ENCODE measurements at places on chromosomes 11 and 22. TPM values are rescaled to one million over a fixed set of nuclear protein-coding genes. Genes with fewer than 3 reads are reported as not detected.

- peaks cover 23% of the 10 kb centered on the region for H3K36me3 ChIP-seq
- no peaks in the 10 kb centered on the region for H3K27me3 ChIP-seq
- no peak for DNase-seq
- H3K4me1 ChIP-seq = no peaks in the 10 kb centered on the region
- no peak overlapping the region for H3K4me3 ChIP-seq
- H3K27ac ChIP-seq = no peak overlapping the region
Observed at GRCh38 chr11:34996958-34997357, 80.5 kb downstream of the PDHX start.

IGF2 gene
- total RNA-seq = 63.1 TPM

C11orf91 gene
- total RNA-seq = not detected

- H3K4me3 ChIP-seq = no peak within 1 kb of the TSS
- no peak within 1 kb of the TSS for H3K27ac ChIP-seq
- no peaks in the 10 kb centered on the region for H3K27me3 ChIP-seq
Observed at GRCh38 chr11:47448566-47449427, at the start of gene RAPSN. Gene RAPSN, minus strand, starts transcription at chr11:47449136. Its CDS starts 172 bp downstream, at chr11:47448964.

- no peak overlapping the region for H3K4me3 ChIP-seq
- H3K4me1 ChIP-seq = peaks cover 31% of the 10 kb centered on the region
- no peaks in the 10 kb centered on the region for H3K36me3 ChIP-seq
Observed at GRCh38 chr11:70103256-70103975, 25.3 kb downstream of the ANO1 start.

MMP13 gene
- total RNA-seq = not detected

HOATZ gene
- not detected for total RNA-seq

C1QTNF4 gene
- total RNA-seq = 15.5 TPM

MYRF gene
- total RNA-seq = under 0.01 TPM

FAM181B gene
- 1.4 TPM for total RNA-seq

TRIM48 gene
- not detected for total RNA-seq

Measured in sigmoid colon (tissue), 7 donors.